Kidney glomerular epithelial cell (primary cell): ENCODE measurements at places on chromosomes 6 and 20.

DNA sequence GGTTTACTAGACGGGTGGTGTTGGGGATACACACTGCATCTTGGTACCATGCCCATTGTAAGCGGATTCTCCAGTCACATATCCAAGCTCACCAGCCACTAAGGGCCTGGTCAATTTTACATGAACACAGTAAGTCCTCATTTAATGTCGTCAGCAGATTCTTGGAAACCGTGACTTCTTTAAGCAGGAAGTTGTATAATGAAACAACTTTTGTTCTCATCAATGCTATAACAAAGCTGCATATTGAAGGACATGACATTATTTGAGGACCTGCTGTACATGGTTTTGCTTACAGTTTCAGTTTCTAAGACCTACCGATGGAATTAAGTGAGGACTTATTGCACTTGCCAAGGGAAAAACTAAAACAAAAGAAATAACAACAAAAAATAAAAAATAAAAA, 295.6 kb downstream of the SYNE1 start:
- no peak for DNase-seq

DNA sequence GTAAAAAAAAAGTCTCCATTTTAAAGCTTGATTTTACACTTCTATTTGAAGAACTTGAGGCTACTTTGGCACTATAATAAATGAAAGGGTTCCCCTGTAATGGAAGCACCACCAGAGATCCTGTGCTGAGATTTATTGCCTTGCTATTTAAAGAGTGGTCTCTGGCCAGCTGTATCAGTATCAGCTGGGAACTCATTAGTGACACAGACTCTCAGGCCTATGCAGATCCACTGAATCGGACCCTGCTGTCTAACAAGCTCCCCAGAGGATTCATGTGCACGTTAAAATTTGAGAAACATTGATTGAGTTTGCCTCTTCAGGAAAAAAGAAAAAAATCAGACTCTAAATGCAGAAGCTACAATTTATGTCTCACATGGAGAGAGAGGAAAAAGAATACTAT, 299.9 kb upstream of the BMP2 start:
- DNase-seq: no peak

DNA sequence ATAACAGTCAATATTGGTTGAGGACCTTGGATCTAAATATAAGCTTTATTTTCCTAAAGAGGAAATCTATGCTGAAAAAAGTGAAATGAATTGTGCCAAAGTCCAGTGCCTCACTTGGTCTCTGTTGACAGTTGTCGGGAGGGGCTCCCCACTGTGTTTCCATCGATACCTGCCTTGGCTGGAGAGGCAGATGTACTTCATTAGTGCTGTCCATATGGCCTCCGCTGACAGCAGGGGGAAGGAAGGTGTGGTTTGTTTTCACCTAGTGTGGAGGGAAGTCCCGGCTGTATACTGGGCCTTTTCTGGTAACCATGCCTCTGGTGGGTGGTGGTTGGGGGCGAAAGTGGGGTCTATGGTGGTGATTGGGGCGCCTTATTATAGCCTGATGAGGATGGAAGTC, 42.7 kb downstream of the CD2AP start:
- no peak for DNase-seq

- DNase-seq: peak; percentile 57
Measured at GRCh38 chr6:113352029-113352801, 504.9 kb upstream of the MARCKS start.
